ENCODE measurements at places on chromosomes 3 and 15. TPM values are rescaled to one million over a fixed set of nuclear protein-coding genes. Genes with fewer than 3 reads are reported as not detected.

FEZF2 gene
- total RNA-seq, result not detected

NTRK3 gene
- not detected for total RNA-seq

SYNPR gene
- total RNA-seq, result not detected

SPTBN5 gene
- total RNA-seq, result 2.6 TPM

A4GNT gene
- total RNA-seq, result not detected

INKA1 gene
- total RNA-seq, result 0.40 TPM

PTPRG gene
- 32.9 TPM for total RNA-seq

MUC13 gene
- total RNA-seq, result not detected

CSPG5 gene
- 1.3 TPM for total RNA-seq

ZNF501 gene
- 3.9 TPM for total RNA-seq

DNA sequence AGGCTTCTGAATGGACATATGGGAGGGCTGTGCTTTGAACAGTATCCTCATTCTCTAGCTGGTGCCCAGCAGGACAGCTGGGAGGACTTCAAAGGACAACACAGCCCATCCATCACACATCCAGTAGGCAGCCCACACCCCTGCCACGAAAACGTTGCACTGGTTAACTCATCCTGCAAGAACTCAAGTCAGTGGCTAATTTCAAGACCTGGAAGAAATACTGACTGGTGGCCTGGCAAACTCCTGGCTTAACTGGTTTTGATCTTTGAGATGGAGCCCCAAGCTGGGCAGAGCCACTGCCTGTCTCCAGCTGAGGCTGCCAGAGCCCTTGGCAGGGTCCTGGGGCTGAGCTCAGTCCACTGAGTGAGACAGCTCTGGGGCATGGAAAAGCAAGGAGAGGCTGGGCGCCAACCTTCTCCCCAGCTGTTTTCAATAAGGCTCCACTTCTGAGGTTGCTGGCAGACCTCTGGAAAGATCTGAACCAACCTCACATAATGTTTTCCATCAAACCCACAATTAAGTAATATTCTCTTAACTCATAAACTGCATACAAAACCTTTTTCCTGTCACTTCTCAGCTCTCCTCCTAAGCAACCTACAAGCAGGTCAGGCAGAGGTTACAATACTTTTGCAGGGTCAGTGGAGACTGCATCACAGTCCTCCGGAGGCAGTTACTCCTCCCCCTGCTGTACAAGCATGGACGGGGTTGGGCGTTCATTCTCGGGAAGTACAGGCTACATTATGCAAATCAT lies 110.3 kb downstream of the MYLK start:
- DNase-seq, result no peak

GRCh38 chr3:98733053-98733811 lies 29.9 kb upstream of the ST3GAL6 start:
- peak; percentile 48 for DNase-seq

GRCh38 chr3:184175981-184176376 lies 1.3 kb downstream of the AP2M1 start:
- no peak for DNase-seq

- DNase-seq, result no peak
Measured at GRCh38 chr3:188926741-188927511, 244.8 kb upstream of the TPRG1 start.

DNA sequence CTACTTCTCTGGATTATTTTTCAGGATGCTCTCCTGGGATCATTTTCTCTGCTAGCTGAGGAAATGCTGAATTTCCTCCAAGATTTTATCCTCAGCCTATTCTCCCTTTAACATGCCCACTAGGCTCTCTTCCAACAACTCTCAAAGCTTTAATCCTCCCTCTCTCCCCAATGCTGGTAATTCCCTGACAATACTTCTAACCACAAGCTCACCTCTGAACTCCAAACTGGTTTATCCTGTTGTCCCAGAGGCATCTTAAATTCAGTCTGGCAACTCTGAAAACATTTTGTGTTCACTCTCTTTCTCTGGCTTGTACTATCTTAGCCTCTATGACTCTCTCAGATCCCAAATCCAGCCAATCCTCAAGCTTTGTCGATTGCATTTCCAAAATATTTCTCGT lies 490.3 kb downstream of the MECOM start:
- DNase-seq, result peak; percentile 59

GRCh38 chr3:174873832-174874657 lies 14.9 kb downstream of the NAALADL2 start:
- DNase-seq, result no peak

DNA sequence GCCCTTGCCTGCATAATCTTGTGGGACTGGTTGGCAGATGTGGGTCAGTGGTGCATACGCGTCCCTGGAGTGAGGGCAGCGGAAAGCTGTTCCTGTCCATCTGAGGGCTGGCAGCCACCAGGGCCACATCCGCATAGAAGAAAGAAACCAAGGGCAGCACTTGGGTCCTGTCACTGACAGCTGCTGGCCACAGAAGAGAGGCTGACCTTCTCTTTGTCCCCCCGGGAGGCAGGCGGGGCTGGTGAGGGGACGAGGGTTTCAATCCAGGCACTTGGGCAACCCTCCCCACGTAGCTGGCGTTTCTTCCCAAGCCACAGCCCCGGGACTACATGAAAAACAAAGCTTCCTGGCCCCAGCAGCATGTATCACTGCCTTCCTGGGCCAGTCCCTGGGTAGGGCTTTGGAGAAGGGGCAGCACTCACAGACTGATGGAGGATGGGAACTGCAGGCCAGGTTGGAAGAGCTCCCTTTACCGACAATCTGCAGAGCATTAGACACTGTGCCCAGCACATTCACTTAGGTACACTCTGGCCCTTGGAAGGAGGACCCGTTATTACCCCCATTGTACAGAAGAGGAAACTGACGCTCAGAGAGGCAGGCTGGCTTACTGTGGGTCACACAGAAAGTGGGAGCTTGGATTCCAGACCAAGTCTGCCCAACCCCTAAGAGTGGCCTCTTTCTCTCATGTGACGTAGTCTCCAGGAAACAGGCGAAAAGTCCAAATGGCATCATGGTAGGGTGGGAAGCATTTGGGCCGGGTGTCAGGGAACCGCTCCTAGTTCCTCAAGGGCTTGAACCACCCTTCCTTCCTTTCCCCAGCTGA lies 78.8 kb upstream of the SLC6A6 start:
- DNase-seq, result peak; percentile 31

DNA sequence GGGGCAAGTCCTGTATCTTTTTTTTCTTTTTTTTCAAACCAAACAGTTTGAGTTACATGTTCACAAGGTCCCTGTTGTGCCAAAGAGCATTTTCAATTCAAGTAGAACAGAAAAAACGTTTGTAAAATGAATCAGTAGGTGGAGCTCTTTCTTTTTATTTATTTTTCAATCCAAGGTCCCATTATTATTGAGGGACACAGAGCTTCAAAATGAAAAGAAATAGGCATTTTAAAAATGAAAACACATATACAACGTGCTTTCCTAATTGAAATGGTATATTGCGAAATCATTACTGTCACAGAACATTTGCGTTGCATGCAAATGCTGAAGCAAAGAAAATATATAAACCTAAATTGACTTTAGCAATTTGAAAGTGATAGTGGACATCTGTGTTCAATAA lies 711.0 kb downstream of the MECOM start:
- DNase-seq, result peak; percentile 55

- peak; percentile 68 for DNase-seq
Measured at GRCh38 chr3:112043621-112044201, 9.2 kb downstream of the TMPRSS7 start.

- no peak for DNase-seq
Measured at GRCh38 chr3:161221806-161222600, 892 bp downstream of the NMD3 start.

- DNase-seq, result peak; percentile 98
Measured at GRCh38 chr15:75104804-75105557, 81.6 kb downstream of the PPCDC start.

DNA sequence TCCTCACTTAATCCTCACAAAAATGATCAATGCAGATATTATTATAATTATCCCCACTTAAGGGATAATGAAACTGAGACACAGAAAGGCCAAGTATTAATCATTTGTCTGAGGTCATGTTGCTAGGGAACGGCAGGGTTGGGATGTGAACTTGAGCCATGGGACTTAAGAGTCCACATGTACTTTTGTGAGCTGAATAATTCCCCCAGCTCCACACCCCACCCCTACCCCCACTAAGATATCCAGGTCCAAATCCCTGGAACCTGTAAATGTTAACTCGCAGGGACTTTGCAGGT lies 290.5 kb upstream of the GADL1 start:
- DNase-seq, result no peak

GRCh38 chr15:35115155-35115725 lies 30.1 kb upstream of the NANOGP8 start:
- DNase-seq, result no peak

DNA sequence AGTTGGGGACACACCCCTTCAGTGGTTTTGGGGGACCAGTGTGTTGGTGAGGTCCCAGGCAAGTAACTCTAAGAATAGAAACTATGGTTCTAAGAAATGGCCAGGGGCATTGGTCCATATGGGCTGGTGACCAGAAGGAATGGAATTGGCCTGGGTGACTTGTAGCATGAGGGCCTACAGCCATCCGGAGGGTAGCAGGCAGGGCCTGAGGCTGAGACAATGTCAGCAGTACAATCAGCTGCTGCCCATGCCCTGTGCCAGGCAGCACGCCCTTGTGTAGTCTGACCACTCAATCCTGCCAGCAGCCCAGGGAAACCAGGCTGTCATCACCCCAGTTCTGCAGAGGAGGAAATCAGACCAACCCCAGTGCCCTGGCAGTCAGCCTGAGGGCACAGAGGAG lies 100.6 kb downstream of the DNAJB8 start:
- DNase-seq, result peak; percentile 35

DNA sequence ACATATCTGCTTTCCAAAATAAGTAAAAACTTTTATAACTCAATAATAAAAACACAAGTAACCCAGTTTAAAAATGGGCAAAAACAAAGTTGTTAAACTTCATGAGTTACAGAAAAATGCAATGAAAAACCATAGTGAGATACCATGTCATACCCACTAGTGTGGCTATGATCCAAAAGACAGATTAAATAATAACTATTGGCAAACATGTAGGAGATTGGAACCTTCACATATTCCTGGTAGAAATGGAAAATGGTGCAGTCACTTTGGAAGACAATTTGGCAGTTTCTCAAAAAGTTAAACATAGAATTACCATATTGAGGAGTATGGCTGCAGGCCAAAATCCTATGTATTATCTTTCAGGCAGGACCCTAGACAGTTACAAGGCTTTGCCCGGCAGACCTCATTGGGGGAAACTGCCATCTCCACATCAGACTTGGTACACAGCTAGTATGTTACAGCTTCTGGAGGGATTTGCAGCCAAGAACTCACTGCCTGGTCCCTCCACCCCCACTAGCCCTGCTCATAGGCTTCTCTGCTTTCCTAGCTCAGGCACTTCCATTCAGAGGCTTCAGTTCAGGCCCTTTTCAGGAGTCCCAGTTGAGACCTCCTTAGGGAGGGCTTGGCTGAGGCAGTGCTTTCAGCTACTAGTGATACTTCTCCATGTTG lies 147.8 kb downstream of the NEK10 start:
- no peak for DNase-seq

DNA sequence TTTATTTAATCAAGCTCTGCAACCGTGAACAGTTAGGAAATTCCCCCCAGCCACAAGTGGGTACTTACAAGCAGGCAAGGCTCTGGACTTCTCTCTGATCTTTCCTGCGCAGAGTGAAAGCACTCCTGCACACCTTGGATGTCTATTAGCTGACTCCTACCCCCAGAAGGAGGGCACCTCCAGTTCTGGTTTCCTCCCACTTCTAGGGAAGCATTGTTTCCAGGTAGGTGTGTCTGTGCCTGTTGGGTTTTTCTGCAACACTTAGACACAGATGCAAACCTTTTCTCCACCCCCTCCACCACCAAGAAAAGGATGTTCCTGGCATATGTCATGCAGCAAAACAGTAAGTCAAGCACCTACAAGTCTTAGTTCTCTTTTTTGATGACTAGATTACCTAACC lies at the start of gene ZBED2:
TSS of gene ZBED2 (minus strand) at position 115 of the 400 bp plus-strand sequence. CDS start 1,145 bp downstream, outside the sequence.
- no peak for DNase-seq

DNA sequence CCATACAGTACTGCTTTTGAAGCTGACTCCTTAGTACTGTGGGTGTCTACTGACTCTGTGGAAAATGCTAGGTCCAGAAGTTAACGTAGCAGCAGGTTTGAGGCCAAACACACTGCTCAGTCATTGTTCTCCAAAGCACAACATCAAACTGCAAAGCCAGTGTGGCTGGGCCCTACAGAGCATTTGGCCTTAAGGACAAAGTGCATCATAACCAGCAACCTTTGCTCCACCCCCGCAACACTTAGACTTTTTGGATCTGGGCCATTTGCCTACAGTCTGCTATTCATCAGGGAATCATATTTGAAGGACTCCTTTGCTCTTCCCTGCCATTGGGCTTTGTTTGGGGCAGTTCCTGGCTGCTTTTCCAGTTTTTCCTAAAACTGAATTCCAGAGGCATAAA lies 43.1 kb upstream of the ARL6 start:
- no peak for DNase-seq

- peak; percentile 22 for DNase-seq
Measured at GRCh38 chr3:52532838-52533622, 627 bp downstream of the NT5DC2 start.

DNA sequence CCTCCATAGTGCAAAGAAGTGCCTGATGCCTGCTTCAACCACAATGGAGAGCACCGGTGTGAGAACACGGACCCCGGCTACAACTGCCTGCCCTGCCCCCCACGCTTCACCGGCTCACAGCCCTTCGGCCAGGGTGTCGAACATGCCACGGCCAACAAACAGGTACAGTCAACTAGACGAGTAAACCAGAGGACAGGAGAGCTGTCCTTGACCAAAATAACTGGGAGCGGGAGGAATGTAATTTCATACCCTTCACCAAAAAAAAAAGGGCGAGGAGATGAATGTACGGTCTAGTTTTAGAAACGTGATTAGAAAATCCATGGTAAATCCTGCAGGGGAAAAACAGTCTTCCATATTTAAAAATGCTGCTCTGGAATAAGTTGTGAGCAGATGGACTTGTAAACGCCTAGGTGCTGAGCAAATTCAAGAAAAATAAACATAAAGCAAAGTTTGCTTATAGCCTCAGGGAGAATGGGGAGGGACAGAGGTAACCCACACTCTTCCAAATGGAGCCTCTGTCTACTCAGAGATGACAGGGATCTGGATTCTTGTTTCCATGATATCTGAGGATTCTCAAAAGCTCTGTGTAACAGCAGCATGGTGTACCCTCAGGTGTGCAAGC lies 8.4 kb downstream of the THBS1 start:
- DNase-seq, result no peak

- no peak for DNase-seq
Measured at GRCh38 chr3:197505796-197506548, 49.8 kb downstream of the BDH1 start.

DNA sequence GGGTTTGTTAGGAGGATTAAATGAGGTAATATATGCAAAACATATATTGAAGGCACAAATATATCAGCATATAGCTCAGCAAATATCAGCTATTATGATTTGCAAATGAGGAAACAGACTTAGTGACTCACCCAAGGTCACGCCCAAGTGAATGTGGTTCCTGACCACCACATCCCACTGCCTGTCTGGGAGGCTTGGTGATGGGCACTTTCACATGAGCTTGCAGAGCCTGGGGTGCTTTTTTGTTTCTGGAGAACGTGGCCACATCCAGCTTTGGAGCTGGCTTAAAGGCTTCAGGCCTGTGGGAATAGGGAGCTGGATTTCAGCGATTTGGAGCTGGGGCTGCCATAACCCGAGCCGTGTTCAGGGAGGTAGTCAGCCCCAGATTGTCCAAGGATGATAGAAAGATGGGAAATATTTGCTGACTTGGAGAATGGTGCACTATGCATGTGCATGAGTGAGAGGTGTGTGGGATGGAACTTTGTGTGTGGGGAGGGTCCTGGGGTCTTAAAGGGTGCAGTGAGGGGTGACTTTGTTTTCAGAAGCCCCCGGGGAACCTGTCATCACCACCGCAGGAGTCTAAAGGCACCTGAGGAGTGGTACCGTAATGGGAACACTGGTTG lies 12.0 kb upstream of the FGD5 start:
- DNase-seq, result peak; percentile 62

All from PC-9 (cell line).